8988T (cell line): ENCODE measurements at places on chromosomes 5 and 9.

GRCh38 chr9:19378647-19379046 lies 1.4 kb downstream of the RPS6 start:
- DNase-seq, result no peak

- DNase-seq, result no peak
Measured at GRCh38 chr9:89175828-89176261, 2.8 kb downstream of the SHC3 start.

GRCh38 chr5:7745882-7746610 lies 104.9 kb downstream of the CFAP90 start:
- peak; percentile 31 for DNase-seq

- DNase-seq, result no peak
Measured at GRCh38 chr5:82374637-82375036, 96.5 kb upstream of the RPS23 start.

DNA sequence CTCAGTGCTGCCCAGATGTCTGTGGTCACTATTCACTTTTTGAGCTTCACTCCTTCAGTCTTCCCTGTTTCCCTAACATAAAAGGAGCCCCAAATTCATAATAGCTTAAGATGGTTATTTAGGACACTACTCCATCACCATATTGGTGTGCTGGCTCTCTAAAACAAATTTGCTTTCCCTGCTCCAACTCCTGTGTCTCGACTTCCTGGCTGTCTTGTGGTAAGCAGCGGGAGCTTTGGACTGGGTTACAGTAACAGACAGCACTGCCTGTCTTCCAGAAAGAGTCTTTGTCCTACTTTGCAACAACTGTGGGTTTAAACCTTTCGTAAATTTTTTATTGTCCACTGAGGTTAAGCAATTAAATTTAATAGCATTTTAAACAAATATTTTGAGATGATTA lies 389.4 kb downstream of the CDH9 start:
- no peak for DNase-seq

DNA sequence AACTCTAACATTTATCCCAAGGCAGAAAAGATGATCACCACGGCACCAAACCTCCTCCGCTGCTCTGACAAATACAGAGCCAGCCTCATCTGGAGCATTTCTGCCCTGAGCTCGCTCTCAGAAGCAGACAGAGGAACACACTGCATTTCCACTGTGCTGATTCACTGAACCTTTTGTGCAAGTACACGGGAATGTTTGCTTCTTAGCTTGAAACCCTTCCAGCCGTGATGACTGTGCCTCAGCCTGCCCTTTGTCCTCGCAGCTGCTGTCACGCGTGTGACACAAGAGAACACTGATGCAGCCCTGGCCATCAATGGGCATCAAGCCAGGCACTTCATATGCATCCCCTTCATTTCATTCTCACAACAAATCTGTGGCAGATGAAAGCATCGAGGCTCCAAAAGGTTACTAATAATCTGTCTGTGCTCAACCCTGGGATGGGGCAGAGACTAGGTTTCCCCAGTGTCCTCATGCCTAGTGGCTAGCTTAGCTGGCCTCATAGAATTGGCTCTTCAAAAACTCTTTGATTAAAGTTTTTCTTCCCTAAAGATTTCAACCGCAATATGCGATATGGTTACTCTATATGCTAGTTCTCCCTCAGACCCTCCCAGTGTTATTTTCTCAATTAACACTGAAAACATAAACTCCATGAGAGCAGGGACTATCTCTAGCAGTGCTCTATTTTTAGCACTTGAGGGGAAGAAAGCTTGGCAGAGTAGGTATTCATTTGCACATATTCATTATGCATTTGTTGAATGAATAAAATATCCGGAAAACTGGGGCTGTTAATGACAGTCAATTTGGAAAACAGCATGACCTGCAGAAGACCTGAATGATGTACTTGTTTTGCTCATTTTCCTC lies 7.3 kb downstream of the CDC14B start:
- no peak for DNase-seq

GRCh38 chr9:128098297-128099230 lies 29.0 kb downstream of the PTGES2 start:
- DNase-seq, result peak; percentile 75

GRCh38 chr9:76425677-76426453 lies 31.6 kb upstream of the RFK start:
- no peak for DNase-seq

DNA sequence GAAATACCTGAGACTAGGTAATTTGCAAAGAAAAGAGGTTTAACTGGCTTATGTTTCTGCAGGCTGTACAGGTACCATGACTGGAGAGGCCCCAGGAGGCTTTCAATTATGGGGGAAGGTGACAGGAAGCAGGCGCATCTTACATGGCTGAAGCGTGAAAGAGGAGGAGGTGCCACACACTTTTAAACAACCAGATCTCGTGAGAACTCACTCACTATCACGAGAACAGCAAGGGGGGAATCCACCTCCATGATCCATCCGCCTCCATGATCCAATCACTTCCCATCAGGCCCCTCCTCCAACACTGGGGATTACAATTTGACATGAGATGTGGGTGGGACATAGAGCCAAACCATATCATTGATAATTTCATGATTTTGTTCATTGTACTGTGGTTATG lies 2.5 kb upstream of the MED27 start:
- no peak for DNase-seq

DNA sequence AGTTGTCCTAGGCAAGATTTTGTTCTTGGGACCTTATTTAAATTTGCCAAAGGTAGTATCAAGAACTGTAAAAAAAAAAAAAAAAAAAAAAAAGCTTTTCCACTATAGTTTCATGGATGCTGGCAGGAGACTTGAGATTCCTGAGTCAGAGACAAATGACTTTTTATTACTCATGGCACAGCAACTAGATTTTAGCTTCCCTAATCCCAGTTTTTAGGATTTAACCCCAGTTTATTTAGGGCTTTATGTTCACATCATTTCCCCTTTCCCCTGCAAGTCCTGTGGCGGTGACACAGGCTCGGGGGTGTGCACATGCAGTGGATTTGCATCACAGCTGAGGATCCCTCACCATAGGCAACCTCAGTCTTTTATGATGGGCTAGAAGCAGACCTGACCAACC lies 144.9 kb downstream of the GOLPH3 start:
- no peak for DNase-seq

DNA sequence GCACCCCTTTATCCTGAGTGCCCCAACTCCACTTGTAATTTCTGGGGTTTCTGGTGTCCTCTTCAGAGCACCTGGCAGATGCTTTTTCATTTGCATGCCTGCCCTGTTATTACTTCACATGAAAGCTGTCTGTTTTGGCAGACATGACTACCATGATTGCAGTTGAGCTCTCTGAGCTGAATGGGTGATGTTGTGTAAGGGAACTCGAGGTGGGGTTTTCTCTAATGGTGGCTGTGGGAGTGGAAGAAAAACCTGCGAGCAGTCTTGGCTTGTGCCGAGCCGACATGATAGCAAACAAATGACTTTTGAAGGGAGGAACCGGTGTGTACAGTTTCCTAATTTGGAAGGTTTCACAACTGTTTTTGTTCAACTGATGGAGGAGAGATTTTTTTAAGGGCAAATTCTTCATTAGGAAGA lies 196.2 kb downstream of the AOPEP start:
- no peak for DNase-seq

DNA sequence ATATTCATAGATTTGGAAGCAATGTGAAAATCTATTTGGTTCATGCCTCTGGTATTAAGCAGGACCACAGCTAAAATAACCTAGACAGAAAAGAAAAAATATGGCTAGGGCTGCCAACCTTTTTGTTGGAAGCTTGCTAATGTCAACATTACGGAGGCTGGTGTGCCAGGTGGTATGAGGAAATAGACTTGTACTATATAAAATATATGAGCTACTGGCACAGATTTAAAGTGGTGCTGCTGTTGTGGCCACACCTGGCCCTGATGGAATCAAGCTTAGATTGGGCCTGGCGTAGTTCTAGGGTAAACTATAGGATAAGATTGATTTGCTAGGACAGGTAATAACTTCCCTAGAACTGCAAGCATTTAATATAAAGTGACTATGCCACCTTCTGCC lies 10.6 kb upstream of the PARP8 start:
- DNase-seq, result no peak

GRCh38 chr9:116937361-116937760 lies 250.3 kb downstream of the TRIM32 start:
- no peak for DNase-seq

DNA sequence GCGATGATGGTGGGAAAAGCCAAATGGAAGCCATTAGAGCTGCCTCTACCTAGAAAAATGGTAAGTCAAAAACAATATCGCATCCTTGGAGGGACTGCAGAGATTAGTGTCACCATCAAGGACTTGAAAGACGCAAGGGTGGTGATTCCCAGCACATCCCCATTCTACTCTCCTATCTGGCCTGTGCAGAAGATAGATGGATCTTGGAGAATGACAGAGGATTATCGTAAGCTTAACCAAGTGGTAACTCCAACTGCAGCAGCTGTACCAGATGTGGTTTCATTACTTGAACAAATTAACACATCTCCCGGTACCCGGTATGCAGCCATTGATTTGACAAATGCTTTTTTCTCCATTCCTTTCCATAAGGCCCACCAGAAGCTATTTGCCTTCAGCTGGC lies 23.8 kb downstream of the ERP44 start:
- no peak for DNase-seq

GRCh38 chr5:59722874-59723273 lies 170.7 kb downstream of the PDE4D start:
- DNase-seq, result no peak

DNA sequence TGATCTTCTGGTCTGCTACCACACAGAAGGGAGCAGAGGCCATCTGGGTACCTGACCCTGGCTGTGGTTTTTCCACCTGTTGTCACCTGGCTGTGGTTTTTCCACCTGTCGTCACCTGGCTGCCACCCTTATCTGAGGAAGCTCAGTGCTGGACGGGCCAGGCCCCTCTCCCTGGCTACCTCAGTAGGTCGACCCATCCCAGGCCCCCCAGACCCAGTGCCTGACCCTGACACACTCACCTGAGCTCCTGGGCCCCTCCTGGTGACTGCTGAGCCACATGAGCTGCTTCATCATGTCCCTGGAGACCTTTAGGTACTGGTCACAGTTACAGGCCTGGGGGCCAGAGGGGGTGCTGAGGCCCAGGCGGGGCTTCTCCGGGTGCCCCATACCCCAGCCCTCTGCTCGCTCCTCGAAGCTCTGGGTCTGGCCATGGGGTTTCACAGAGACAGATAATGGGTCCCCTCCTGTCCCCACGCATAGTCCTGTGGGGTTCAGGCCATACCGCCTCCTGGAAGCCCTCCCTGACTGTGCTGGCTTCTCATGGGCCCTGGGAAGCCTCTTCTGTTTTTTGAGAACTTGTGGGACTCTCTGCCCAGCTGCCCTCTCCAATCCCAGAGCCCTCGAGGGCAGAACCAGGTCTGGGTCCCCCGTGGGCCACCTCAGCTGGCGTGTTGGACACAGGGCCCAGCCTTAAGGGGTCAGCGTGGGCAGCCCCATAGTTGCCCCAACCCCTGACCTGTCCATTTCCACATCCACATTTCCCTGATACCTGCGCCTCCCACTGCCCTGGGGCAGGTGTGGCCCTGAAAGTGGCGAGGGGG lies 7.5 kb upstream of the NRARP start:
- DNase-seq, result peak; percentile 42

- peak; percentile 73 for DNase-seq
Measured at GRCh38 chr9:127828262-127829031, 25.8 kb downstream of the FPGS start.

DNA sequence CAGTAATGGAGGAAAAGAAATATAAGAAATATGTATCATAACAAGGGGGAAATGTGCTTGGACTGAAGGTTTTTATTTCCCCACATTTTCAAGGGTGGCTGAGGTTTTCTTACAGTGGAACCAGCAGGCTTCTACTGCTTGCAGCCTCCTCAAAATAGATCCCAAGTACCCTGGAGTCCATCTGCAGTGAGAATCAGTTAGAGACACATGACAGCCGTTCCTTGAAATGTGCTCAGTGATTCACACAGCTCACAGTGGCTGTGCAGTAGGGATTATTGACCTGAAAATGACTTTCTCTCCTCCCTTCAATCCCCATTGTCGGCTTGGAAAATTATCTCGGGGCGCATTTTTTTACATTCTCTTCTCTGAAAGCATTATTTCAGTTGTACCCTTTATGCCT lies 832.0 kb downstream of the TLR4 start:
- DNase-seq, result no peak

GRCh38 chr5:10867389-10868303 lies 106.6 kb upstream of the DAP start:
- DNase-seq, result no peak

DNA sequence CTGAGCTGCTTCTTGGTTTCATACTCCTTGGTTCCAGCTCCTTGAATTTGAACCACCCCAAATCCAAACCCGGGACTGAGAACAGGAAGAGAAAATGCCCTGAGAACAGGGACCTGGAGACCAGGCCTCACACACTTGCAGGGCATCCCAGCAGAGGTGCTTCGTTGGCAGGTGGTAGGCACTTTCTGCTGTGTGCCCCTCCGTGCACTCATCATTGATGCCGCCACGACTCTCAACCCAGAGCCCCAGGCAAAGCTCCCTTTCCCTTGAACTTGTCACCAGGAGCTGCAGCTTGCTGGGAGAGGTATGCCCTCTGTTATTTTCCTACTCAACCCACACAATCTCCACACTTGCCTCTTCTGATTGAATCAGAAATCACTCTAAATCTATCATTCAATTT lies 217.8 kb upstream of the IRX1 start:
- DNase-seq, result no peak

DNA sequence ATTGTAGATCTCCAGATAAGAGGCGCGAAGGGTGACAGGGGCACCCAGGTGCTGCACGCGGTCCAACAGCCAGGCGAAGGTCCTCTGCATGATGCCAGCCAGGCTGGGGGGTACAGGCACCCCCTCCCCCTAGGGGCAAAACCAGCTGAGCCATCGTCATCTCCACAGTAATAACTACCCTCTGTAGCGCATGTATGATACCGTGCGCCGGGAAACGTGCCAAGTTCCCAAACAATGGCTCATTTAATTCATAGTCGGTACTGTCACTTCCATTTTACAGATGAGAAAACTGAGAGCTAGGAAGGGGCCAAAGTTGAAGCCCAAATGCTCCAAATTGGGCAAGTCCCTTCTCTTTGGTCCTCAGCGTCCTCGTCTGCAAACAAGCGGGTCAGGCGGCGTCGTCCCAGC lies 1.5 kb downstream of the KIF12 start:
- no peak for DNase-seq

GRCh38 chr5:119410448-119411159 lies 41.7 kb upstream of the HSD17B4 start:
- DNase-seq, result no peak

GRCh38 chr5:11854936-11855335 lies 49.3 kb downstream of the CTNND2 start:
- no peak for DNase-seq

- DNase-seq, result no peak
Measured at GRCh38 chr9:78566948-78567675, 270.2 kb downstream of the PSAT1 start.

DNA sequence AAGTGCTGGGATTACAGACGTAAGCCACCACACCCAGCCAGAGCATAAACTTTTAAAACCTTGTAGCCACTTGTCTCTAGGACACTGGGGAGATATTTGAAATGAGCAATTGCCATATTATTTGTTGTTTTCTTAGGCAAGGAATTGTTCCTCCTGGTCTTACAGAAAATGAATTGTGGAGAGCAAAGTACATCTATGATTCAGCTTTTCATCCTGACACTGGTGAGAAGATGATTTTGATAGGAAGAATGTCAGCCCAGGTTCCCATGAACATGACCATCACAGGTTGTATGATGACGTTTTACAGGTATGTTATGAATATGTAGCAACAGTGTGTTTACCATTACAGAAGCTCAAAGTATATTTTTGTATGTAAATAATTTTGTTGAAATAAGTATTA lies 30.5 kb downstream of the SFXN1 start:
- DNase-seq, result no peak

GRCh38 chr9:19156026-19156474 lies 28.8 kb upstream of the PLIN2 start:
- no peak for DNase-seq
